ENCODE measurements at places on chromosomes 1 and 21. TPM values are rescaled to one million over a fixed set of nuclear protein-coding genes. Genes with fewer than 3 reads are reported as not detected.

The SPRR1B gene
- total RNA-seq: not detected

GRCh38 chr21:14239281-14239680, 23.3 kb downstream of the RBM11 start:
- no peaks in the 10 kb centered on the region for H3K36me3 ChIP-seq
- no peak for DNase-seq
- H3K27me3 ChIP-seq: peaks cover 2% of the 10 kb centered on the region
- no peak overlapping the region for H3K27ac ChIP-seq
- H3K4me3 ChIP-seq: no peak overlapping the region

- H3K4me3 ChIP-seq: no peak overlapping the region
- no peak for DNase-seq
- H3K36me3 ChIP-seq: peaks cover 45% of the 10 kb centered on the region
- peaks cover 1% of the 10 kb centered on the region for H3K4me1 ChIP-seq
- no peak overlapping the region for H3K27ac ChIP-seq
Measured at GRCh38 chr1:193221651-193222050, 35.2 kb upstream of the B3GALT2 start.

DNA sequence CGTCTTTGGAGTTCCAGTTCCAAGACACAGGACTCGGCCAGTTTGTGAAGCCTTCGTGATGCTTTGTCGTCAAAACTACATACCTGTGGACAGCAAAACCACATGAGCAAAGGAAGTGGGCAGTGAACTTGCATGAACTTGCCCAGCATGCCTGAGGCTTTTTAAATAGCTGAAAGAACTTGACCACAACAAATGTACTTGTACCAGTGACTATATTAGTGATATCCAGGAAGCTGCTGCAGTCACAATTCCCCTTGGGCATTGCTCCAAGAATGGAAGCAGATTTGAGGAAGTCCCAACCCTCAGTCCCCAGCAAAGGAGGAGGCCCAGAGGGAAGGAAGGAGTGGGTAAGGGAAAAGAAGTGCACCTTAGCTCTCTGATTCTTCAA, 2.6 kb downstream of the FUCA1 start:
- peaks cover 7% of the 10 kb centered on the region for H3K36me3 ChIP-seq
- H3K4me3 ChIP-seq: no peak overlapping the region
- no peak for DNase-seq

Measured in activated naive CD8-positive, alpha-beta T cell treated with anti-CD3 and anti-CD28 coated beads, Interleukin-2, amount 10 ng/mL, durations not matched to agents 7 days and 5 days (primary cell).